ENCODE measurements at places on chromosomes 1 and 21.

- DNase-seq = no peak
Observed at GRCh38 chr1:87939444-87939843, 610.8 kb downstream of the LMO4 start.

DNA sequence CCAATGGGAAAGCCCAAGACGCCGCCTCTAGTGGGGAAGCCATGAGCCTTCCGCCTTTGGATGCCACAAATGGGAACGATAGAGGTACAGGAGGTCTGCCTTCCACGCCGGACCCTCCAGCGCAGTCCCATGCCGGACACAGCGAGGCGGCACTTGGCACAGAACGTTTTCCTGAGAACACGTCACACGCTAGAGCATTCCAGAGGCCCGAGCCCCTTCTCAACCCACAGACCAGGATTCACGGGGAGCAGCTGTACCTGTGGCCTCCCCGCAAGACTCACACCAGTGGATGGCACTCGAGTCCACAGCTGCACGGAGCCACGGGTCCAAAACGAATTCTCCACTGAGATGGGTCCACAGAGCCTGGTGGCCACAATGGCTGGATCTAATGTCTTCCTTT, 31.5 kb upstream of the RIPK4 start:
- no peak for DNase-seq

DNA sequence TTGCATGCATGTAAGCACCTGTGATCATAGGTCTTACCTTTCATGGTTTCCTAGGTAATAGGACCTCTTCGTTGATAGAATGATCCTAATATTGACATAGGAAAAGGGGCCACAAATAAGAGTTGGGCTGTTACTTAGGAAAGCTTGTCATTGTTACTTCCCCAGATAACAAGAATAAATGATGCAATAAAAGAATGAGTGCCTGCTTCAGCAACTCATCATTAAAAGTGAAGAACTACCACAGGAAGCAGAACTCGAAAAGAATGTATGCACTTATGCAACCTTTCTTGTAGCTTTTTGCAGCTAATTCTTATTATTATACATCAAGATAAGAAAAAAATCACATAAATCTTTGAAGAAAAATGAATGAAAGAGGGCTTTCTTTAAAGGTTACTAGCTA, 548.6 kb downstream of the LTN1 start:
- DNase-seq = no peak

GRCh38 chr1:171748651-171749050, 6.8 kb upstream of the VAMP4 start:
- no peak for DNase-seq

GRCh38 chr1:67664048-67664447, 21.0 kb upstream of the GADD45A start:
- DNase-seq = no peak

GRCh38 chr1:214990619-214991018, 91.9 kb upstream of the KCNK2 start:
- no peak for DNase-seq

DNA sequence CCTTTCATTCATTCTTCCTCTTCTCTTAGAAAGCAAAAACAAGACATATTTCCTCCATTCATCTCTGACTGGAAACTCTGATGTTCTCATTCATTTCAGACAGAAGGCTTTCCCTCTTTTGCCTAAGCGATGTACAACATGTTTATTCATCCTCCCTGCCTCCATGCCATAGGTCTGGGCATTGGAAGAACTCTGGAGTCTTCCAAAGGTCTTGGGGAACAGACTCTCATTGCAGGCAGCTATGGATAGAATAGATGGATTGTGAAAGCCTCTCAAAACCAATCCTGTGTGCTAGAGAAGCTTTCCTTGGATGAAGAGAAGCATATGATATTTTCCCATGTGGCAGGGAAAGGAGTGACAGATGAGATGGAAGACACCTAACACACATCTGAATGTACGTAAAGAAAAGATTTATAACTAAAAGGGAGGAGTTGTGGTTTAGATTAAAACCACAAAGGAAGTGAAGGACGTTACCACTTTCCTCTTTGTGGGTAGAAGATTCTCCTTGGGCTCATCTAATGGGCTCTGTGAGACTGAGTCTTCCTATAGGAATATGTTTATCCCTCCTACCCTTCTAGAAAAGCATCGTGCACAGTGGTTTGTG, 38.7 kb downstream of the BCL9 start:
- DNase-seq = no peak

All from activated naive CD4-positive, alpha-beta T cell treated with anti-CD3 and anti-CD28 coated beads, Interleukin-2, amount 50 U/mL, for 16 hours (primary cell).